ENCODE measurements at places on chromosomes 11 and 22.

GRCh38 chr11:91219535-91219934 lies 996.7 kb upstream of the CHORDC1 start:
- DNase-seq: no peak

- peak; percentile 91 for DNase-seq
Observed at GRCh38 chr11:47950396-47950795, 30.0 kb upstream of the PTPRJ start.

GRCh38 chr11:92711926-92712325 lies 257.5 kb upstream of the MTNR1B start:
- DNase-seq: no peak

- DNase-seq: peak; percentile 72
Observed at GRCh38 chr22:39080052-39080762, 3.1 kb downstream of the APOBEC3G start.

GRCh38 chr11:47437218-47437745 lies 11.0 kb upstream of the PSMC3 start:
- no peak for DNase-seq
